ENCODE measurements at places on chromosomes 13 and 19.

- H3K27me3 ChIP-seq: no peaks in the 10 kb centered on the region
- H3K4me3 ChIP-seq: no peak overlapping the region
- H3K4me1 ChIP-seq: no peaks in the 10 kb centered on the region
- H3K27ac ChIP-seq: no peak overlapping the region
- DNase-seq: no peak
These were observed 38.7 kb upstream of the FARP1 start for GRCh38 chr13:98103942-98104880.

DNA sequence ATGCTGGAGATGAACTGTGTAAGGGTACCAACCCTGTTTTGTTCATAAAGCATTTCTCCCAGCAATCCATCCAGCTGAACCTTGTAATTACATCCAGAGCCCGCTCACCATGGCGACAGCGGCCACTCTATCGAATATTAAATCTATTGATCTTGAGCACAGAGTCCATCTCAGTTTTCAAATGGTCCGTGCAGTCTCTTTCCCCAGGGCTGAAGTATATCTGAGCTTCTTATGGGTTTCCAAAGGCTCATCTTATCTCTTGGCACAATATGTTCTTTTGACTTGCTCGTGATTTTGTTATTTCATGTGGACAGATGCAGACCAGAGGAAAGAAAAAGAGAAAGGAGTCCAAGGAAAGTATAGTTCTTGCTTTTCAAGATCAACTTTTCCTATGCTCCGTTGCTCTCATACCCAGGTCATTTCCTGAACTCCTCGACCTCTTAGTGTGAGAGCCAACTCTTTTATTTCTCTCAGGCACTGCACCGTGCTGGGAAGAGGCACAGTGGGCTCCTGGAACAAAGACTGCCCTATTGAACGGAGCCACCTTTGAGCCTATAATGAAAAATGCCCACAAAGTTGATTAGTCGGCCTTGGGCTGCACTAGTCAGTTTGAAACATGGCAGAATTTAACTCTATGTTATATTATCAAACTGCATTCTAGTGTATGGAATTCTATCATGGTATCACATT lies 66.7 kb downstream of the RFC3 start:
- H3K27ac ChIP-seq: no peak overlapping the region
- no peaks in the 10 kb centered on the region for H3K36me3 ChIP-seq
- no peak overlapping the region for H3K4me3 ChIP-seq
- no peaks in the 10 kb centered on the region for H3K4me1 ChIP-seq
- no peaks in the 10 kb centered on the region for H3K27me3 ChIP-seq
- no peak for DNase-seq

DNA sequence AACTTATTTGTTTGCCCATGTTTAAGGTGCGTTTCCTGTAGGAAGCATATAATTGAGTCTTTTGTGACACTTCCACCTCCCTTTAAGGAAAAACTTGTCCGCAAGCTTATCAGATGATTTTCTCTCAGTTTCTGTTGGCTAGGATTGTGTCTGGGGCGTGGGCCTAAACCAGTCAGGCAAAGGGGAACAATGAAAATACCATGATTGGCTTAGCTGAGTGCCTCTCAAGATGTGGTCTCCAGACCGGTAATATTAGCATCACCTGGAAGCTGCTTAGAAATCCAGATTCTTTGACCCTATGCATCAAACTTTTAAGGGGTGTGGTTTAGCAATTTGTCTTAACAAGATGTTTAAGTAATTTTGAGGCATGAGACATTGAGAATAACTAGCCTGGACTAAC lies 20.0 kb downstream of the SLAIN1 start:
- peaks cover 2% of the 10 kb centered on the region for H3K4me1 ChIP-seq
- no peaks in the 10 kb centered on the region for H3K27me3 ChIP-seq
- no peak overlapping the region for H3K4me3 ChIP-seq
- H3K36me3 ChIP-seq: no peaks in the 10 kb centered on the region
- H3K27ac ChIP-seq: no peak overlapping the region

- no peak overlapping the region for H3K27ac ChIP-seq
- H3K4me3 ChIP-seq: no peak overlapping the region
- H3K27me3 ChIP-seq: no peaks in the 10 kb centered on the region
- no peaks in the 10 kb centered on the region for H3K4me1 ChIP-seq
- no peaks in the 10 kb centered on the region for H3K36me3 ChIP-seq
- no peak for DNase-seq
These were observed 32.1 kb upstream of the SCEL start for GRCh38 chr13:77503398-77503797.

DNA sequence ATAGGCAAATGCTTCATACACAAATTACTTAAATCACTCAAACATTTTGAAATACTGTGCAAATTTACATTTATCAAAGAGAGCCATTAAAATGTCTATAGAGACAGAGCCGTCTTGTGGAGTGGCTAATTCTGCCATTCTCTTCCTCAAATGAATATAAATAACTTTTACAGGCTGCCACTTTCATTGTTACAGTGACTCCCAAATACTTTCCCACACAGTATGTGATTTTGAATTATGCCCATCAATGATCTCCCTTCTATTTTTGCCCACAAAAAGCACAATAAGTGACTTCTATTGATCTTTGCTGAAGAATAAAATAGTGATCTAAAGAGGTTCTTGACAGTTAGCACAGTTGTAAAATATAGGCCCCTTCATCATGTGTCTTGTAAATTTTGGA lies 1244.9 kb downstream of the PCDH17 start:
- no peaks in the 10 kb centered on the region for H3K27me3 ChIP-seq
- no peaks in the 10 kb centered on the region for H3K36me3 ChIP-seq
- H3K4me3 ChIP-seq: no peak overlapping the region
- H3K4me1 ChIP-seq: no peaks in the 10 kb centered on the region
- H3K27ac ChIP-seq: no peak overlapping the region

DNA sequence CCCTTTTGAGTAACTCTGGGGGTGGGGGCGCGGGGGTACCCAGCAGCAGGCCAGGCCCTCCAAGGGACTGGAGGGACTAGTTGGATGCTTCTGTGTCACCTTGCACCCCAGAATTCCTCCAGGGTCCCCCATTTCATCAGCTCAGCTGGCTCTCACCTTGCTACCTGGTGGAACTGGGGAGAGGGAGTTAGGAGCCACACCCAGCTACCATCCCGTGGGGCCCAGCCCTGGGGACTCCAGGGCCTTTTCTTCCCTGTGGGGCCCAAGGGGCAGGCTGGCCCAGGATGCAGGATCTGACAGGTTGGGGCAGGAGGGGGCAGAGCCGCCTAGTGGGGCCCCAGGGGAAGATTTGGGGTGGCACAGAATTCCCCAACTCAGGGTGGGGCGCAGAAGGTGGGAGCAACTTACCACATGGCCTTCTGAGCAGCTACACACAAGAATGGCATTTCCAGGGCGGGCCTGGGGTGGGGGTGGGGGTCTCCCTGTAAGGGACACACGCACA lies 32.8 kb upstream of the NANOS3 start:
- DNase-seq: no peak
- no peak overlapping the region for H3K27ac ChIP-seq
- no peak overlapping the region for H3K4me3 ChIP-seq

- H3K27me3 ChIP-seq: no peaks in the 10 kb centered on the region
- no peak overlapping the region for H3K27ac ChIP-seq
- no peaks in the 10 kb centered on the region for H3K36me3 ChIP-seq
- no peak for DNase-seq
- H3K4me3 ChIP-seq: no peak overlapping the region
These were observed 460.3 kb downstream of the KCTD12 start for GRCh38 chr13:76425935-76426334.

GRCh38 chr13:103615771-103616170 lies 549.6 kb upstream of the SLC10A2 start:
- no peak for DNase-seq
- H3K4me1 ChIP-seq: no peaks in the 10 kb centered on the region
- no peak overlapping the region for H3K27ac ChIP-seq
- no peak overlapping the region for H3K4me3 ChIP-seq
- H3K27me3 ChIP-seq: no peaks in the 10 kb centered on the region

- peaks cover 4% of the 10 kb centered on the region for H3K4me1 ChIP-seq
- no peak for DNase-seq
- H3K4me3 ChIP-seq: no peak overlapping the region
- no peaks in the 10 kb centered on the region for H3K27me3 ChIP-seq
These were observed 319.8 kb downstream of the FOXO1 start for GRCh38 chr13:40346592-40346991.

DNA sequence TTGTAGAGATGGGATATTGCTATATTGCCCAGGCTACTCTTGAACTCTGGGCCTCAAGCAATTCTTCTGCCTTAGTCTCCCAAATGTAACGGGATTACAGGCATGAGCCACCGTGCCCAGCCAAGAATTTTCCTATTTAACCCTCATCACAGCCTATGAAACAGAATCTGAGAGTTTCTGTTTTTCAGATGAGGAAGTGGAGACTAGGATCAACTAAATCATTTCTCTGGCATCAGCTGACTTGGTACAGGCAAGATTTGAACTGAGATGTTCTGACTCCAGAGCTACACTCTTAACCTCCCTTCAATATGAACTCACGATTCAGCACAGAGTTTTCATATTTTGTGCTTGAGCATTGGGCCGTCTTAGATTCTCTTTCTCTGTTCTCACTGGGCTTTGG lies 8.1 kb downstream of the ZNF460 start:
- peaks cover 25% of the 10 kb centered on the region for H3K36me3 ChIP-seq
- no peaks in the 10 kb centered on the region for H3K4me1 ChIP-seq
- H3K27ac ChIP-seq: no peak overlapping the region
- no peak overlapping the region for H3K4me3 ChIP-seq
- H3K27me3 ChIP-seq: no peaks in the 10 kb centered on the region
- DNase-seq: no peak

GRCh38 chr19:10116085-10116865 lies 3.4 kb downstream of the EIF3G start:
- no peak overlapping the region for H3K4me3 ChIP-seq
- peaks cover 3% of the 10 kb centered on the region for H3K4me1 ChIP-seq
- no peak for DNase-seq

DNA sequence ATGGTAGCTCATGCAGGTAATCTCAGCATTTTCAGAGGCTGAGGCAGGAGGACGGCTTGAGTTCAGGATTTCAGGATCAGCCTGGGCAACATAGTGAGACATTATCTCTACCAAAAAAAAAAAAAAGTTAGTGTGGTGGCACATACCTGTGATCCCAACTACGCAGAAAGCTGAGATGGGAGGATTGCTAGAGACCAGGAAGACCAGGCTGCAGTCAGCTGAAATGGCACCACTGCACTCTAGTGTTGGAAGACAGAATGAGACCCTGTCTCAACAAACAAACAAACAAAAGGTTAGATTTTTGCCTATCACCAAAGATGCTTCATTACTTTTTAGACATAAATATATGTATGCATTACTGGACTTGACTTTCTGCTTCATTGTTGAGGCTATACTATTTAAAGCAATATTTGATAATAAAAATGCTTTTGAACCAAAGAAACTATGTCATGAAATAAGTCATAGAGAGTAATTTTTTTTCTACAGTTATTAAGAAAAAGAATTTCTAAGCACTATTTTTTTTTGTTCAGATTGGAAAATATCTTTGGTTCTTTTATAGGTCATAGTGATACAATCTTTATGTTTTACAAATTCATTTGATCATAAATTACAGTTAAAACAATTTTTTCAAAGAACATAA lies 1180.1 kb upstream of the ATXN8OS start:
- DNase-seq: peak; percentile 67
- no peak overlapping the region for H3K4me3 ChIP-seq
- no peaks in the 10 kb centered on the region for H3K27me3 ChIP-seq
- no peak overlapping the region for H3K27ac ChIP-seq
- no peaks in the 10 kb centered on the region for H3K36me3 ChIP-seq

- H3K4me3 ChIP-seq: no peak overlapping the region
- H3K4me1 ChIP-seq: no peaks in the 10 kb centered on the region
- no peak for DNase-seq
- no peaks in the 10 kb centered on the region for H3K27me3 ChIP-seq
- H3K36me3 ChIP-seq: no peaks in the 10 kb centered on the region
These were observed 17.2 kb downstream of the ENOX1 start for GRCh38 chr13:43769529-43769928.

GRCh38 chr13:41306271-41307145 lies 4.6 kb upstream of the NAA16 start:
- H3K27me3 ChIP-seq: no peaks in the 10 kb centered on the region
- no peak for DNase-seq
- H3K4me3 ChIP-seq: no peak overlapping the region
- no peaks in the 10 kb centered on the region for H3K4me1 ChIP-seq
- no peak overlapping the region for H3K27ac ChIP-seq
- H3K36me3 ChIP-seq: no peaks in the 10 kb centered on the region

DNA sequence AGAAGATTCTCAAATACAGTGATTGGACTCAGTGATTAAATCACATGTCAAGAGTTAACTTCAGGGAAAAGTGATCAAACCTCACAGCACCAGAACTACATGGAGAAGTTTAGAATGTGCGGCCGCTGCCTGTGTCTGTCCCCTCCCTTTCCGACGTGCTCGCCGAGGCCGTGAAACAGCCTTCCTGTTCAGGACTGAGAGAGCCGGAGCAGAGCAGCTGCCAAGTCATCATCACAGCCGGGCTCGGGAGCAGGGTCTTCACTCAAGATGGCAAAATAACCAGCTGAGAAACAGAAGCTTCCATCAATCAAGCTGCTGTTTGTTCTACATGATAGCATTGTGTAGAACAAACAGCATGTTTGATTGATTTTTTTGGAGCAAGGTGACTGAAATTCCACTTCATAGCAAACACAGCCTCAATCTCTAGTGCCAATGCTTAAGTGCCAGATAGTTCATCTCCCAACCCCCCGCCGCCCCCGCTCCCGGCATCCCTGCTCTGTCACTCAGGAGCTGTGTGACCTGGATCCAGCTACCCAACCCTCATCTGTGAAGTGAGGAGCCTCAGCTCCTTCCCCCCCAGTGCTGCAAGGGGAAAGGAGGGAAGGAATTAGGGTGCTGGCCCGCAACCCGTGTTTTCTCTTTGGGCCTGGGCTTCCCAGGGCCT lies 70.6 kb downstream of the HSPH1 start:
- H3K4me3 ChIP-seq: no peak overlapping the region
- DNase-seq: no peak
- no peaks in the 10 kb centered on the region for H3K27me3 ChIP-seq
- no peak overlapping the region for H3K27ac ChIP-seq
- no peaks in the 10 kb centered on the region for H3K4me1 ChIP-seq
- H3K36me3 ChIP-seq: no peaks in the 10 kb centered on the region

DNA sequence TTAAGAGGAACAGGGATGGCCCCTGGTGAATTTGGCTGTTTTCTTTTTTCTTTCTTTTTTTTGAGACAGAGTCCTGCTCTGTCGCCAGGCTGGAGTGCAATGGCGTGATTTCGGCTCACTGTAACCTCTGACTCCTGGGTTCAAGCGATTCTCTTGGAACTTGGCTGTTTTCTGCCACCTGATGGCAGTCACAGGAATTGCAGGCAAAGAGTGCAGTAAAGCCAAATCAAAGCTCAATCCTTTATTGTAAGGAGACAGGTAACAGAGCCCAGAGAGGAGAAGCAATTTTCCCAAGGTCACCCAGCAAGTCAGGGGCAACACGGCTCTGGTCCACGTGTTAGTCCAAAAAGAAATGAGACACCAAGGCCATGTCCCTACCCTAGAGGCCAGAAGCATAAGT lies 6.2 kb downstream of the TINCR start:
- no peaks in the 10 kb centered on the region for H3K36me3 ChIP-seq
- H3K27ac ChIP-seq: no peak overlapping the region
- peaks cover 8% of the 10 kb centered on the region for H3K4me1 ChIP-seq
- H3K4me3 ChIP-seq: no peak overlapping the region

- H3K27ac ChIP-seq: no peak overlapping the region
- no peaks in the 10 kb centered on the region for H3K4me1 ChIP-seq
- no peak overlapping the region for H3K4me3 ChIP-seq
- no peak for DNase-seq
These were observed 76.3 kb downstream of the MZT1 start for GRCh38 chr13:72651144-72651543.

- no peak overlapping the region for H3K4me3 ChIP-seq
- H3K4me1 ChIP-seq: peaks cover 10% of the 10 kb centered on the region
- no peaks in the 10 kb centered on the region for H3K27me3 ChIP-seq
- no peak for DNase-seq
These were observed 915.3 kb downstream of the UQCRFS1 start for GRCh38 chr19:28297586-28298157.

Data from iPS DF 6.9 (cell line).